HCT116 (cell line): ENCODE measurements at places on chromosomes 5 and 9. TPM values are rescaled to one million over a fixed set of nuclear protein-coding genes. Genes with fewer than 3 reads are reported as not detected.

OTULINL gene
- total RNA-seq = 8.8 TPM

TAF11L14 gene
- not detected for total RNA-seq

GPR21 gene
- 1.1 TPM for total RNA-seq

CCDC69 gene
- total RNA-seq = 4.3 TPM

IL3 gene
- total RNA-seq = not detected

RPL7A gene
- total RNA-seq = 2,837 TPM

- H3K4me3 ChIP-seq = no peak overlapping the region
- DNase-seq = peak; percentile 62
- no peaks in the 10 kb centered on the region for H3K36me3 ChIP-seq
- H3K27ac ChIP-seq = no peak overlapping the region
- H3K4me1 ChIP-seq = no peaks in the 10 kb centered on the region
- no peaks in the 10 kb centered on the region for H3K27me3 ChIP-seq
Measured at GRCh38 chr5:138077064-138077696, 6.7 kb upstream of the WNT8A start.

GRCh38 chr9:98801561-98801960 is 5.2 kb upstream of the ANKS6 start:
- no peaks in the 10 kb centered on the region for H3K36me3 ChIP-seq
- H3K27ac ChIP-seq = no peak overlapping the region
- H3K4me3 ChIP-seq = no peak overlapping the region
- H3K27me3 ChIP-seq = no peaks in the 10 kb centered on the region
- H3K4me1 ChIP-seq = peaks cover 18% of the 10 kb centered on the region

- peaks cover 3% of the 10 kb centered on the region; the same call in 1 of the 2 replicates for H3K27me3 ChIP-seq
- no peaks in the 10 kb centered on the region for H3K36me3 ChIP-seq
- no peaks in the 10 kb centered on the region for H3K4me1 ChIP-seq
Measured at GRCh38 chr9:89839952-89840351, 235.1 kb downstream of the GADD45G start.

DNA sequence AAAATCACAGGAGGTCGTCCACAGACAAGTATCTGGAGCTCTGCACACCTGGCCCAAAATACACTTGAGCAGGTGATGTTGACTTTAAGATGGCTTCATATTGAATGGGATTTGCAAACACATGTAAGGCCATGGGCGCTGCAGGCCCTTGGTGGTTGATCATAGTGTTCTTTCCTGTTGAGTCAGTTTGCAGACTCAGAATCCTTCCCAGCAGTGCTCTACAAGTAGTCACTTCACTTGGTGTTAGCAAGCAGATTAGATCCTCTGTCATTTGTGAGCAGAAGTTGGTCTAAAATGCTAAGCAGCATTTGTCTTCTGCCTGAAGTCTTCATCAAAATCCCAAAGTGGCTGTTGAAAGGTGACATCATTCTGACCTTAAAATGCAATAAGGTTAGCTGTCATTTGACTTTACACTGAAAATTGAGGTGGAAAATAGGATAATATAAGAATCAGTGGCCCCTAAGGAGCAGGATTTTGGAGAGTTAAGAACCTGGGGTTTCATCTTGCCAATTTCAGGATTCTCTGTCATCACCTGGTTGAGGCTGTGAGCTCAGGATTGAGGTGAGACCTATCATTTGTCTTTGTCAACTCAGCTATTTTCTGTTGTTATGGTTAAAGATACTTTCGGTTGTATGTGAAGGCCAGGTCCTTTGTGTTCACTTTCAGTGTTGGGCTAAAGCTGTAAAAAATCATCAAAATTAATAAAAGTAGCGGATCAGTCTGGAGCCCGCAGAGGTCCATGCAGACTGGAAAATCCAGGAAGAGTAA is 114.5 kb downstream of the LRRC70 start:
- no peaks in the 10 kb centered on the region for H3K27me3 ChIP-seq
- no peaks in the 10 kb centered on the region for H3K36me3 ChIP-seq
- no peak for DNase-seq
- H3K4me1 ChIP-seq = no peaks in the 10 kb centered on the region
- no peak overlapping the region for H3K4me3 ChIP-seq
- no peak overlapping the region for H3K27ac ChIP-seq

DNA sequence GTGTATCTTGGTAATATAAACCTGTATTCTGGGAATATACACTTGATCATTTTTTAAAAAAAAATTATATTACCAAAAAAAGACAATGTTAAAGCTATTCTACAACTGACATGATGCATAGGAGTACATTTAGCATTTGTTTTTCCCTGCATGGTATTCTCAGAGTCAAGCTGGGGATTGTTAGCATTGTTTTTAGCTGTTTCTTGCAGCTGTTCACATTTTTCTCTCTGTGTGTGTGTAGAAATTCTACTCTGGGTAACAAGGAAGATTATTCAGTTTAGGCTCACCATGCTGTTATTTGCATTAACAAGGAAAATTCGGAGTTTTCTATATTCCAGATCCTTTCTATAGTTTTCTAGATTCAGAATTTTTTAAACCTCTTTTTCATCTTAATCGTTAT is 62.2 kb downstream of the ADAMTS16 start:
- no peaks in the 10 kb centered on the region for H3K36me3 ChIP-seq
- DNase-seq = no peak
- no peaks in the 10 kb centered on the region for H3K4me1 ChIP-seq
- H3K27me3 ChIP-seq = no peaks in the 10 kb centered on the region
- no peak overlapping the region for H3K4me3 ChIP-seq

DNA sequence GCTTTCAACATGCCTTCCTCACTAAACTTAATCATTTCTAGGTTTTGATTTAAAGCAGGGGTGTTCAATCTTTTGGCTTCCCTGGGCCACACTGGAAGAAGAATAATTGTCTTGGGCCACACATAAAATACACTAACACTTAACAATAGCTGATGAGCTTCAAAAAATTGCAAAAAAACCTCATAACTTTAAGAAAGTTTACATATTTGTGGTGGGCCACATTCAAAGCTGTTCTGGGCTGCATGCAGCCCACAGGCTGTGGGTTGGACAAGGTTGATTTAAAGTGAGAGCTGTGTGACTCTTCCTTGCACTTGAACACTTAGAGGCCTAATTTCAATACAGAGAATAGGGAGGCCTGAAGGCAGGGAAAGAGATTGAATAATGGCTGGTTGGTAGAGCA is 598.3 kb downstream of the EFNA5 start:
- no peak for DNase-seq
- no peaks in the 10 kb centered on the region for H3K27me3 ChIP-seq
- no peaks in the 10 kb centered on the region for H3K4me1 ChIP-seq
- H3K27ac ChIP-seq = no peak overlapping the region
- no peak overlapping the region for H3K4me3 ChIP-seq

- H3K36me3 ChIP-seq = no peaks in the 10 kb centered on the region
- H3K27me3 ChIP-seq = no peaks in the 10 kb centered on the region; the same call in 1 of the 2 replicates
- H3K4me3 ChIP-seq = no peak overlapping the region
- no peaks in the 10 kb centered on the region for H3K4me1 ChIP-seq
- DNase-seq = peak; percentile 28
Measured at GRCh38 chr5:138096997-138097828, 13.4 kb downstream of the WNT8A start.

DNA sequence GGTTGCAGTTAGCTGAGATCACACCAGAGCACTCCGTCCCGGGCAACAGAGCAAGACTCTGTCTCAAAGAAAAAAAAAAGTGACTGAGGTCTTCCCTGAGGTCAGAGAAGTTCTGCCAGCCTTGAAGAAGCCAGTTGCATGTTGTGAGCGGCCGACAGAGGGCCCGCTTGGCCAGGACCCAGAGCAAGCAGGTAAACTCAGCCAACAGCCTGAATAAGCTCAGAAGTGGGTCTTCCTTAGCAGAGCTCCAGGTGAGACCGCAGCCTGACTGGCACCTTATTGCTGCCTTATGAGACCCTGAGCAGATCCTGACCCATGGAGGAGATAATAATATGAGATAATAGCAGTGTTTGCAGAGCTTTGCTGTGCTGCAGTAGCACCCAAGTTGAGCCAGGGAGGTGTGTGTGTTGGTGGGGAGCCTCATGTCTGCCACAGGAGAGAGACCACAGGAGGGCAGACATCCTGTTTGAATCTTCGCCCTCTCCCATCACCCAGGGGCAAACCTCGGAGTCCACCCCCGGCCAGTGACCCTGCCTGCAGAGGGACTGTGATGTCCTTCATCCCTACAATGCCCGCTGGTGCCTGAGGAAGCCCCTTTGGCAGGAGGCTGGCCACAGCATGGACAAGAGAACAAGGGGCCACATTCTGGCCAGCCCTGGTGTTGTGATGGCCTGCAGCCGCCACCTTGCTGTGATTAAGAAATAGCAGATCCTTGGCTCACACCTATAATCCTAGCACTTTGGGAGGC is 10.8 kb upstream of the BARX1 start:
- peaks cover 6% of the 10 kb centered on the region; the same call in 1 of the 2 replicates for H3K4me1 ChIP-seq
- DNase-seq = no peak
- H3K4me3 ChIP-seq = no peak overlapping the region
- no peaks in the 10 kb centered on the region for H3K36me3 ChIP-seq
- no peak overlapping the region for H3K27ac ChIP-seq
- no peaks in the 10 kb centered on the region for H3K27me3 ChIP-seq

DNA sequence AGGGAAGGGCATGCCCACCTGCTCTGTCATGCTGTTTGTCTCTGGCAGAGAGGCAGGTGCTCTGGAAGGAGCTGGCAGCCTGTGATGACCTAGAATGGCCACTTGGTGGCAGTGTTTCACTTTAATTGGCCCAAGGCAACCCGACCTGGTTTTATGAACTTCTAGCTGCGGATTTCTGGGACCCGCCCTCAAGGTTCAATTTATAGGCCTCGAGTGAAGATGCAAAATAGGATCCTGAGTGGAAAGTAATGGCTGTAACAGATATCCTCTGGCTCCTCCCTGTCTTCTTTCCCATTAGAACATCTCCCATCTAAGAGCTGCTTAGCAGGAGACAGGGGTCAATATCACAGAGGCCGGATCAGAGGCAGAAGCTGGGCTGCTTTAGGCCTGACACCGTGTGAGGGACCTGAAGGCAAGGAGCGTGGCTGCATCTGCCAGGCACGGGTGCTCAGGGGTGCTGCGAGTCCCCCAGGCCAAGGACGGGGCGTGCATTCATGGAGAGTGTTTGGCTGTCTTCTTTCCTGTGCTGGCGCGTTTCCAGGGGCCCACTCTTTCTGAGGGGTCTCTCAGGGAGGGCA is 56.7 kb upstream of the SLC28A3 start:
- no peaks in the 10 kb centered on the region for H3K4me1 ChIP-seq
- H3K36me3 ChIP-seq = no peaks in the 10 kb centered on the region
- no peak overlapping the region for H3K27ac ChIP-seq

- H3K36me3 ChIP-seq = no peaks in the 10 kb centered on the region
- no peaks in the 10 kb centered on the region for H3K4me1 ChIP-seq
- H3K27me3 ChIP-seq = no peaks in the 10 kb centered on the region
- no peak overlapping the region for H3K27ac ChIP-seq
- no peak for DNase-seq
Measured at GRCh38 chr5:19950897-19951296, 37.1 kb downstream of the CDH18 start.

DNA sequence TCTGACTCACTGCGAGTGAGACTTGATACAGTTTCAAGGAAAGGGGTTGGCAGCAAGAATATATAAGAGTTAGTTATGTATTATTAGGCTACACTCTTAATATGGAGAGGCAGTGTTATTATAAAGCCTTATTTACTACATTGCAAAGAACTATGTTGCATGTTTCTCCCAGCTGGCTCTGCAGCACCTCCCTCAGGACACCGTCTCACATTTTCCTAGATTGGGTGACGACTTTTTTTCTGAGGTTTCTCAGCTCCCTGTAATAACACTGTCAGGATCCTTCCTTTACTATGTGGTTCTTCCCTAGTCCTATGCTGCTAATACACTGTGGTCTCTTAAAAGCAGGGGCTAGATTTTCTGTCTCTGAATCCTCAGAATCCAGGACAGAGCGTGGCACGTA is 153.7 kb downstream of the INSYN2B start:
- no peaks in the 10 kb centered on the region; the same call in 1 of the 2 replicates for H3K27me3 ChIP-seq
- H3K27ac ChIP-seq = no peak overlapping the region
- H3K36me3 ChIP-seq = no peaks in the 10 kb centered on the region
- DNase-seq = no peak
- no peak overlapping the region for H3K4me3 ChIP-seq

- no peak for DNase-seq
- peak overlapping the region; percentile 92 for H3K27ac ChIP-seq
- H3K4me3 ChIP-seq = peak overlapping the region; percentile 98
- H3K27me3 ChIP-seq = no peaks in the 10 kb centered on the region
- H3K4me1 ChIP-seq = peaks cover 34% of the 10 kb centered on the region
Measured at GRCh38 chr9:127423476-127423933, 677 bp upstream of the ZNF79 start.

- no peaks in the 10 kb centered on the region for H3K27me3 ChIP-seq
- H3K4me1 ChIP-seq = no peaks in the 10 kb centered on the region
- no peak for DNase-seq
- no peaks in the 10 kb centered on the region for H3K36me3 ChIP-seq
- H3K4me3 ChIP-seq = no peak overlapping the region
Measured at GRCh38 chr5:75729321-75729720, 12.1 kb upstream of the POC5 start.
